ENCODE measurements at places on chromosomes 3 and 15.

- no peak overlapping the region for H3K27ac ChIP-seq
- H3K36me3 ChIP-seq: peaks cover 37% of the 10 kb centered on the region
- H3K27me3 ChIP-seq: peaks cover 2% of the 10 kb centered on the region
- H3K4me3 ChIP-seq: no peak overlapping the region
- DNase-seq: no peak
- H3K4me1 ChIP-seq: peaks cover 4% of the 10 kb centered on the region
Measured at GRCh38 chr3:9701711-9702110, 1.9 kb upstream of the CPNE9 start.

DNA sequence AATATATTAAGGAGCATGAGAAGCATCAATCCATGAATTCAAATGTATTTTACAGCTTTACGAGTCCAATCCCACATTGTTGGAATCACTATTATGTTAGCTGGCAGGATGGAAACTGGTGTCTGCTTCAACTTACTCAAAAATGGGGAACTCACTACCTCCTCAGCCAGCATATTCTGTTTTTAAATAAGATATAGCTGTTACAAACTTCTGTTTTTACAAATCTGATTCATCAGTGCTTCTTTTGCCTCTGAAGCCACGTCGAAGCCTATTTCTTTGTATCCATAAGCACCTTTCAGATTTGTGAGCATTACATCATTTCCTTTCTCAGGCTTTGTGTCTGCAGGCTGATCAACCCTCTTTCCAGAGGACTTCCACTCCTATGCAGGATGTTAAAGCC, 105.9 kb downstream of the TPRG1 start:
- H3K27ac ChIP-seq: no peak overlapping the region
- no peaks in the 10 kb centered on the region for H3K27me3 ChIP-seq
- no peak for DNase-seq
- no peak overlapping the region for H3K4me3 ChIP-seq

- no peaks in the 10 kb centered on the region for H3K27me3 ChIP-seq
- no peaks in the 10 kb centered on the region for H3K36me3 ChIP-seq
- no peaks in the 10 kb centered on the region for H3K4me1 ChIP-seq
Measured at GRCh38 chr3:25945366-25945765, 155.5 kb downstream of the OXSM start.

GRCh38 chr3:7744850-7745249, 756.8 kb upstream of the LMCD1 start:
- no peak overlapping the region for H3K4me3 ChIP-seq
- DNase-seq: no peak
- H3K4me1 ChIP-seq: no peaks in the 10 kb centered on the region
- no peaks in the 10 kb centered on the region for H3K36me3 ChIP-seq

GRCh38 chr3:51375571-51375970, 9.5 kb upstream of the MANF start:
- no peaks in the 10 kb centered on the region for H3K36me3 ChIP-seq
- no peak overlapping the region for H3K27ac ChIP-seq
- H3K27me3 ChIP-seq: peaks cover 3% of the 10 kb centered on the region
- no peak overlapping the region for H3K4me3 ChIP-seq

- DNase-seq: no peak
- H3K27ac ChIP-seq: no peak overlapping the region
- no peaks in the 10 kb centered on the region for H3K4me1 ChIP-seq
- H3K36me3 ChIP-seq: no peaks in the 10 kb centered on the region
Measured at GRCh38 chr3:16433701-16434151, 79.8 kb downstream of the RFTN1 start.

DNA sequence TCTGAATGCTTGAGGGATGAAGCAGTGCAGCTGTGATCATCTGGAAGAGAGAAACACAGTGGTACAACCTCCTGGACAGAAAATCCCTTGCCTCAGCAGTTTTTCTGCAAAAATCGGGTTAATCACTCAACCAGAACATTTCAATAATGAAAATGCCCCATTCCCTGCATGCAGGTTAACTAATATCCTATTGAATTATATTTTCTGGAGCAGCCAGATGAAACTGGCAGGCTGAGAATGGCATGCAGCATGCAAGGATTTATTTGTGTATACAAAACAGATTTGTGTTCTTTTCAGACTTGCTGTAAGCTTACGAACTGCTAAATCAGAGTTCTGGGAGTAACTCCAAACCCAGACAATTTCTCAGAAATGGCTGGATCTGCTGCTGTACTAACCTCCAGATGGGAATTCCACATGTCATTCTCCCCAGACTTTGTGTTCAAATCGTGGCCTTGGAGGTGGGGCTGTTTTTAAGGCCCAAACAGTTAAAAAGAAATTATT, 39.1 kb downstream of the SLC9A9 start:
- H3K4me3 ChIP-seq: no peak overlapping the region
- H3K36me3 ChIP-seq: no peaks in the 10 kb centered on the region
- no peaks in the 10 kb centered on the region for H3K27me3 ChIP-seq
- H3K4me1 ChIP-seq: no peaks in the 10 kb centered on the region
- DNase-seq: no peak

DNA sequence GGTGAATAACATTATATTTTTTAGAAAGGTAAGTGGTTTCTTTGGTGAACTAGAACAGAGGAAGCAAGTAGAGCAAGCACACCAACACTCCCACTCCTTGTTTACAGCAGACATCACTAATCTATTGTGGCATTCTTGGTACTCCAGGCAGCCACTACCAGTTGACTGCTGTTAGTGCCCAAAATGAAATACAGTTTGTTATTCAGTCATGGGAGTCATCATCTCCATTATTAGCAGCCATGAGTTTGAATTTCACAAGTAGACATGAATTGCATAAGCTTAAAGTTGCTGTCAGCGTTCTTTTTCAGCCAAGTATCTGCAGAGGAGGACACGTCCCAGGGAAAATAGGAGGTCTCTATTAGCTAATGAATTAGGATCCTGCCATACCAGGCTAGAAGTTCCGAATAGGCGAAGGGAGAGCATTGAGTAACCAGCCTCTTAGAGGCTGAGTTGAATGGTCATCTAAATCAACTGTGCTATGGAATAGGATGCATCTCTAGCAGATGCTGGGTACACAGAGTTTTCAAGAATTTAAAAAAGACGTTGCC, 252.7 kb upstream of the ICE2 start:
- no peaks in the 10 kb centered on the region for H3K36me3 ChIP-seq
- no peaks in the 10 kb centered on the region for H3K27me3 ChIP-seq
- peaks cover 6% of the 10 kb centered on the region for H3K4me1 ChIP-seq
- H3K27ac ChIP-seq: no peak overlapping the region
- no peak for DNase-seq
- no peak overlapping the region for H3K4me3 ChIP-seq

DNA sequence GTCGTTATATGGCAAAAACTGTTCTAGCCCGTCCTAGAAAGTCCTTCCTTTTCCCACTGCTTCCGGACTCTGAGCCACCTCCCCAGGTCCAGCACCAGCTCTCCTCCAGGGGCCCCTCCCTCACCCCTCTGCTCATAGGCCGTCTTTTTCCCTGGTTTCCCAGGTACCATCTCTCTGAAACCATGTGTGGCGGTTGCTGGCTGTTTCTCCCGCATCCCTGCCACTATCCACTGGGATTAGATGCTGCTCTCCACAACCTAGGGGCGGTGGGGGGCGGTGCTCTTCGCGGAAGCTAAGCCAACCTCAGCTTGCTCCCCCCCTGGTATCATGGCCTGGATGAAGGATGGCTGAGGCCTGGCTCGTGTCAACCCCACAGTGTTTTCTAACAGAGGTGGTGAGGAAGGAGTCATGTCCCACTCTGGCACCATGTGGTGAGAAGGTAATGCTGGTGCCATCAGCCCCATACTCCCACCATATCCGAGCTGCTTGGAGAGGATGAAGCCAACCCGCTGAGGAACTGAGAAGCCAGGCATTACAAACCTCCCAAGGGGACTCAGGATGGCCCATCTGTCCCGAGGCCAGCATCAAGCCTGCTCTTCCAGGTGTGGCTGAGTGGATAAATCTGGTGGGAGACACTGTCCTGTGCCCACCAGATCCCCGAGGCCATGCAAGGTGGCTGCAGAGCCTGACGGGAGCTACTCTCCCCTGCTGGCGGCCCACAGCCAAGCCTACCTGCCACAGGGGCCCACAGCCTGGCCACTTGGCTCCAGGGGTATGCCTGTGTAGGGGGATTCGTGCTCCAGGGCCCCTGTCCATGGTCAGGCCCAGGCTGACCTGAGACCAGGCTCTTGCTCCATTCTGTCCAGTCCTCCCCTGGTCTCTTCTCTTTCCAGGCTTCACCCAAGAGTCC, 27.9 kb upstream of the SLC41A3 start:
- H3K36me3 ChIP-seq: no peaks in the 10 kb centered on the region
- no peak overlapping the region for H3K4me3 ChIP-seq
- no peaks in the 10 kb centered on the region for H3K27me3 ChIP-seq
- H3K4me1 ChIP-seq: peaks cover 3% of the 10 kb centered on the region

DNA sequence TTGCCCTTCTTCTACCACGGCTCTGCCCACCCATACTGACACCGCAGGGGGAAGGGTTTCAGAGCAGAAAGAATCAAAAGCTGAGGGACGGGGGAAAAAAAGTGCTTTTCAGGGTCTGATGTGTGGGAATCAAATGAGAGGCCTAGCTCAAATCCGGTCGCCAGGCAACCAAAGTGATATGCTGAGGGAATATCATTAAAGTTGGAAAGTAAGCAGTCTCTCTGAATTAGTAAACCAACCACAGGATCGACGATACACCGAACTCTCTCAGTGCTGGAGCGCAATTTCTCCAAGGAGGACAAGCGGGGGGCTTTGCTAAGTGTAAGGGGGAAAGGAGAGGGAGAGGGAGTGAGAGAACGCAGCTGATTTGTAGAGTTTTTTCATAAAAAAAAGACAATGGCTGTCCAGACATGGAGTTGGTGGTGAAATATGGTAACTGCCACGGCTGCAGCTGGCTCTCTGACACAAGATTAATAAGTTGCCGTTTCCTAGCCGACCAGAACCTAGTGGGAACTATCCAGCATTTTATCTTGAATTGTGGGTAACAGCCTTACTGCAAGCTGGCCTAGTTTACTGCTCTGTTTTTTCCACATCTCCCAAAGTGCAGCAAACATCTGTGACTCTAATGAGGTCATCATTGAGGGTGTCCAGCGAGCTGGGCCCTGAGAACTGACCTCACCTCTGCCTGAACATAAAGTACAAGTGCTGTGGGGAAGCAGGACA, 530.2 kb downstream of the SOX2 start:
- no peaks in the 10 kb centered on the region for H3K4me1 ChIP-seq
- H3K27me3 ChIP-seq: no peaks in the 10 kb centered on the region
- H3K27ac ChIP-seq: no peak overlapping the region

GRCh38 chr15:71386448-71387236, 271.4 kb downstream of the THSD4 start:
- DNase-seq: no peak
- H3K27me3 ChIP-seq: peaks cover 3% of the 10 kb centered on the region
- H3K36me3 ChIP-seq: no peaks in the 10 kb centered on the region

- no peak for DNase-seq
- no peak overlapping the region for H3K4me3 ChIP-seq
Measured at GRCh38 chr3:57974796-57975388, 33.3 kb upstream of the FLNB start.

DNA sequence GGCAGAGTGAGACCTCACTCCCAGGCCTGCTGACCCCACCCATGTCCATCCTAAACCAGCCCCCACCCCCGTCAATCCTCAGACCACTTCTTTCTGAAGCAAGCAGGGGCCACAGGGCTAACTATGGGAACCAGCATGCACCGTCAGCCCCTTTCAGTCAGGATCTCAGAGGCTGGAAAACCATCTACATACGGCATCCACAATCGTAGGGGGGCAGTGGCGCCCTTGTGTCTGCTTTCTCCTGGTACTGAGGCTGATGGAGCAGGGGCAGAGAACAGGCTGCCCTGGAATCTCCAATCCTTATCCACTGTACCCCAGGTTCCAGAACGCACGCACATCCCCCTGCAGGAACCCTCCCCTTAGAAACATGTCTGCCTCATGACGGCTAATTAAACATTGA, 56.6 kb downstream of the XXYLT1 start:
- H3K27ac ChIP-seq: no peak overlapping the region
- H3K4me1 ChIP-seq: no peaks in the 10 kb centered on the region

- peaks cover 14% of the 10 kb centered on the region for H3K4me1 ChIP-seq
- no peak for DNase-seq
- peaks cover 10% of the 10 kb centered on the region for H3K36me3 ChIP-seq
- no peak overlapping the region for H3K4me3 ChIP-seq
- H3K27me3 ChIP-seq: no peaks in the 10 kb centered on the region
Measured at GRCh38 chr3:119500901-119501300, 2.6 kb downstream of the TIMMDC1 start.

DNA sequence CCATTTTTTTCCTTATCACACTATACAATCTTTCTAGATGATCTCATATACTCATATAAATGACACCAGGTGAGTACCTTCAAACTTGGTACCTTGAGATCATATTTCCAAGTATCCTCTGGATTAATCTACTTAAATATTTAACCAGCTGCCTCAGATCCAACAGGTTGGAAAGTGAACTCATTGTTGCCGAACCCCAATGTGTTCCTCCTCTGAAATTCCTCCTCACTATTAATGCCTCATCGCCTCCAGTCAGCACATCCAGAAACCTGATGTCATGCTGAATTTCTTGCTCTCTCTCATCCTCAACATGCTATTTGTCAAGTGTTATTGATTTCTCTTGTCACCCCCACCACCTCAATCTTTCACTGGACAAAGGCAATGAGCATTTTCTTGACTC, 221.8 kb downstream of the FMN1 start:
- no peak for DNase-seq
- no peaks in the 10 kb centered on the region for H3K36me3 ChIP-seq
- H3K4me1 ChIP-seq: no peaks in the 10 kb centered on the region
- no peak overlapping the region for H3K4me3 ChIP-seq

GRCh38 chr3:128663151-128663550, 12.5 kb upstream of the RPN1 start:
- no peaks in the 10 kb centered on the region for H3K36me3 ChIP-seq
- no peak overlapping the region for H3K4me3 ChIP-seq
- H3K4me1 ChIP-seq: no peaks in the 10 kb centered on the region
- H3K27ac ChIP-seq: no peak overlapping the region
- peaks cover 6% of the 10 kb centered on the region for H3K27me3 ChIP-seq
- no peak for DNase-seq

DNA sequence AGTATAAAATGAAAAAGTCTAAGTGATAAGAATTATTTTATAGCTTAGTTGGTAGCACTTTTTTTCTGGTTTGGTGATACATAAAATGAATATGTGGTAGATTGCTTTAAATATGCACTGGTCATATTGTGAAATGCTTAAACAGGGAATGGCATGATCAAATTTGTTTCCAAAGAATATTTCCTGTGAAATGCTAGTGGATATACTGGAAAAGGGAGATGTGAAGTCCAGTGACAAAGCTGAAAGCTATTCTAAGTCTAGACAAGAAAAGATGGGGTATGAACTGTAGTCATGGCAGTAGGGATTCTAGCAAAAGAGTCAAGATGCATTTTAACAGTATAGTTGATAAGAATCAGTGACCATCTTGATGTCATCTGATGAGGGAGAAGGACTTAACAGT, 98.9 kb upstream of the MME start:
- H3K27ac ChIP-seq: no peak overlapping the region
- no peak overlapping the region for H3K4me3 ChIP-seq
- no peaks in the 10 kb centered on the region for H3K4me1 ChIP-seq
- no peaks in the 10 kb centered on the region for H3K36me3 ChIP-seq

GRCh38 chr3:117499189-117499870, 789.8 kb downstream of the TUSC7 start:
- no peak for DNase-seq
- H3K36me3 ChIP-seq: no peaks in the 10 kb centered on the region
- H3K27me3 ChIP-seq: no peaks in the 10 kb centered on the region
- H3K4me3 ChIP-seq: no peak overlapping the region
- H3K4me1 ChIP-seq: no peaks in the 10 kb centered on the region

- DNase-seq: no peak
- H3K36me3 ChIP-seq: no peaks in the 10 kb centered on the region
- H3K4me3 ChIP-seq: no peak overlapping the region
- H3K27ac ChIP-seq: no peak overlapping the region
Measured at GRCh38 chr3:73683706-73684105, 59.0 kb upstream of the PDZRN3 start.
